Fibroblast of upper back skin (primary cell): ENCODE measurements at places on chromosomes 11 and 22.
A peak's percentile ranks its signal among the peaks of the same experiment; 100 is the strongest.

DNA sequence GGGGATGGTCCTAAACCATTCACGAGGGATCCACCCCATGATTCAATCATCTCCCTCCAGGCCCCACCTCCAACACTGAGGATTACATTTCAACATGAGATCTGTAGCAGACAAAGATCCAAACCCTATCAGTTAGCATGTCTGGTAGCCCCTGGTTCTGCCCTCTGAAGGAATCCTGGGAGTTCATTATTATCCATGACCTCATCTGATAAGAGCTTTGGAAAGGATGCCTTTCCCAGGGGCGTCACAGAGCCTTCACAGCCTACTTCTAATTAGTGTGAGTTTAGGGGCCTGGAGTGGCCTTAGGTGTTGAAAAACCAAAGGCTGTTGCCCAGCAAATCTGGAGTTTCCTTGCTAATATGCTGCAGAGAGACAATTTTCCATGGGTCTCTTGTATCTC is 8.6 kb upstream of the EIF3M start:
- no peak for DNase-seq

GRCh38 chr11:35105319-35106079 is 33.5 kb upstream of the CD44 start:
- DNase-seq = no peak

GRCh38 chr11:46948378-46949131 is 12.0 kb downstream of the CSTPP1 start:
- DNase-seq = peak; percentile 72

DNA sequence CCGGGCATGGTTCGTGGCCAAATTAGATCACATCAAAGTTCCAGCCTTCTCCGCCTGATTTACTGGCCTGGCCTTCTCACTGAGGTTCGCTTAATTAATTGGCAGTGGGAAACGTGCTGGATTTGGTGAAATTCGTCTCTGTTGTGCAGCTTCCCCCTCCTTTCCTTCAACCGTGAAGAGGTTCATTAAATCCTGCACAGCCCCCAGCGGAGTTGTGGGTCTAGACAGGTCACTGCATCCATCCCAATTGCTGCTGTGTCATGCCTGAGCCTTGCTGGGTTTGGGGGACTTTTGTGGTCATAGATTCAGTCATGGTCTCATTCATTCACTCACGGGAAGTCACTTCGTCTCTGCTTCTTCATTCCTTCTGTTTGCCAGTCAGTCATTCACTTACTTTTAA is 90.0 kb downstream of the INSC start:
- no peak for DNase-seq

DNA sequence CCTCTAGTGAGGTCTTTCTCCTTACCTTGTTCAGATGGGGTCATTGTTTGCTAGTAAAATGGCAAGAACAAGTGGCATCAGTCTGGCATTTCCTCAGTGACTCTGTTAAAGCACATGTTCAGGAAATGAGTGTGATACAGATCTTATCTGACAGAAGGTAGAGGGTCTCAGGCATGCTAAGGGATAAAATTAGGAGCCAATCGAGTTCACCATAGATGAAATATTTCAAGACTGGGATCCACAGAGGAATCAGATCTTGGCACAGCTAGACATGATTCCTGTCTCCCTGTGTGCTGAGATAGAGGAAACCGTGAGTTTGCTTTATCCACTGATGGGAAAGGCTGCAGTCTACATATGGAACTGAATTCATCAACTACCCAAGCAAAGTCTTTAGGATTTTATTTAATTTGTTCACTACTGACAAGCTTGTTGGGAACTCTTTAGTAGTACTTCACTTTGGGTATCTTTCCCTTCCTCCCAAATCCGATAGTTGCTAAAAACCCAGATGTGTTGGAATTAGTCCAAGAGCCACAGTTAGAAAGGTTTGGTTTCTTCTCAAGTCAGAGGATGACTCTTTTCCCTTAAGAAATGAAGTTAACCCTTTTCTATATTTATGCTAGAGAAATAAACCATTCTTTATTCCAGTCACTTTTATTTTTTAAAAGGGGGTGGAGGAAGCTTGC is 18.4 kb downstream of the FAM118B start:
- peak; percentile 60 for DNase-seq

DNA sequence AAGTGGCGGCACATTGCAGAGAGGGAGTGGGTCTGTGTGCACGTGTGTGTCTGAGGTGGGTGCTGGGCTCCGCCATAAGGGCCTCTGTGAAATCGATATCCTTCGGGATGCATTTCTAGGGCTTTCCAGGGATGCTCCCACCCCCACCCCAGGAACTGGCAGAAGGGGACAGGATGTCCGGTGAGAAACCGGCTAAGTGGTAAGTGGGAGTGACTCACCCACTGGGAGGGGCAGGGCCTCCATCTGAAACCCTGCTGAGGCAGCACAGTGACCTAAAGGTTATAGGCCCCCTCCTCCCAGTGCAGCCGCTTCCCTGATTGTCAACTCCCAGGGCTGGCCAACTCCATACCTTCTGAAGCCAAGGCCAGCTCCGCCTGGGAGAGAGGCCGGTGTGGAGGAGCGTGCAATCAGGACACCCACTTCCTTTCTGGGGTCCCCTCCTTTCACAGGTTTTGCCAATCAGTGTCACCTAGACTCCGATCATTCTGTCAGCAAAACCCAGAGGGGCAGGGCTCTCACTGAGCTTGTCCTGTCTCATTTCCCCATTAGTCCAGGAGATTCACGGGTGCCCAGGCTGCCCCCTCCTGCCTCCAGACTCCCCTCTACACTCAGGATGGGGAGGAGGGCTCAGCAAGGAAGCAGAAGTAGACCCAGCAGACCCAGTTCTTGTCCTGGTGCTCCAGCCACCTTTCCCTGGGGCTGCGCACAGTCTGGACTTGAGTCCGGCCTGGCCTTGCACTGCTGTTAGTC is 44.5 kb downstream of the NECTIN1 start:
- peak; percentile 71 for DNase-seq

DNA sequence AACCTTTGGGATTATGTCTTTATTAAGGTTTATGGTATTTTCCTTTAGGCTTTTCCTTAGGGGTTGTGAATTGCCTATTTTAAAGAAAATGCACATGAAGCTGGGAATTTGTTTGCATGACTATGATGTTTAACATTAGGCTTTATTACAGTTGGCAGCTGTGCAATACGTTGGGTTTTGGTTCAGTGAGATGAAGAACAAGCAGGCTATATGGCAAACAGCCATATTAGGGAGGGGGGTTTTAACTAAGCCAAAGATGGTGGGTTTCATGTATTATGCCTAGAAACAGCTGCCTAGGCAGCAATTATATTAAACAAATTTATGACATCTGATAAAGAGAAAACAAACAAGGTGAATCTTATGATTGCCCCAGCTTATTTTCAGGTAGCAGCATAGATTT is 880.8 kb downstream of the FAM181B start:
- DNase-seq = no peak

DNA sequence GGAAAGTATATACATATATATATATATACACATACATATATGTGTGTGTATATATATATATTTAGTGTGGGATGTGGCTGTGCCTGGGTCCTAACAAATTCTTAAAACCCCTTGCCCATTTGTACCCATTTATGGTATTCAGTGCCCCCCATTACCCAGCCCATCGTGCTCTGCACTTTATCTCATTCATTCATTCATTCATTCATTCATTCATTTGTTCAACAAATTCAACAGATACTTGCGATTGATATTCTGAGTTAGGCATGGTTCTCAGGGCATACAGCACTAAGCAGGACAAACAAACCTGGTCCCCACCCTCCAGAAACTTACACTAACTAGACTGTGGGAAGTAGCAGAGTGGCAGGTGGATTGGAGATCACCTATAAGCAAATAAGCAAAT is 56.6 kb upstream of the LMO2 start:
- no peak for DNase-seq

- peak; percentile 72 for DNase-seq
Measured at GRCh38 chr11:96424693-96425092, 34.9 kb downstream of the JRKL start.

- DNase-seq = no peak
Measured at GRCh38 chr11:126079621-126080124, 17.0 kb upstream of the CDON start.

- peak; percentile 5 for DNase-seq
Measured at GRCh38 chr11:100942016-100942415, 187.6 kb downstream of the PGR start.

DNA sequence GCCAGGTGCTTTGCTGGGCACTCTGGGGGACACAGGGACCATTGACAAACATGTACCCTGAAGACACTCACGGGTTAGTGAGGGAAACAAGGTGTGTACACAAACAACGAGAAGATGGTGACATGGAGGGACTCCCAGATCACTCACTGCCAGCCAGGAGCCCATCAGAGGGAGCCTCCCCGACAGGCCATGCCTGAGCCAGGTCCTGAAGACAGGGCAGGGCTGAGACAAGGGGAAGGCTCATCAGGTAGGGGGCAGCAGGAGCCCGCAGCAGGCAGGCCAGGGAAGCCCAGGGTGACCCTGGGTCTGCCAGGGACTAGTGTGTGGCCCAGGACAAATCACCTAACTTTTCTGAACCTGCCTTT is 127.9 kb downstream of the BUD13 start:
- DNase-seq = no peak

GRCh38 chr11:101555366-101555765 is 28.4 kb downstream of the TRPC6 start:
- peak; percentile 70 for DNase-seq

GRCh38 chr11:57466680-57467079 is 6.4 kb downstream of the RTN4RL2 start:
- DNase-seq = no peak

DNA sequence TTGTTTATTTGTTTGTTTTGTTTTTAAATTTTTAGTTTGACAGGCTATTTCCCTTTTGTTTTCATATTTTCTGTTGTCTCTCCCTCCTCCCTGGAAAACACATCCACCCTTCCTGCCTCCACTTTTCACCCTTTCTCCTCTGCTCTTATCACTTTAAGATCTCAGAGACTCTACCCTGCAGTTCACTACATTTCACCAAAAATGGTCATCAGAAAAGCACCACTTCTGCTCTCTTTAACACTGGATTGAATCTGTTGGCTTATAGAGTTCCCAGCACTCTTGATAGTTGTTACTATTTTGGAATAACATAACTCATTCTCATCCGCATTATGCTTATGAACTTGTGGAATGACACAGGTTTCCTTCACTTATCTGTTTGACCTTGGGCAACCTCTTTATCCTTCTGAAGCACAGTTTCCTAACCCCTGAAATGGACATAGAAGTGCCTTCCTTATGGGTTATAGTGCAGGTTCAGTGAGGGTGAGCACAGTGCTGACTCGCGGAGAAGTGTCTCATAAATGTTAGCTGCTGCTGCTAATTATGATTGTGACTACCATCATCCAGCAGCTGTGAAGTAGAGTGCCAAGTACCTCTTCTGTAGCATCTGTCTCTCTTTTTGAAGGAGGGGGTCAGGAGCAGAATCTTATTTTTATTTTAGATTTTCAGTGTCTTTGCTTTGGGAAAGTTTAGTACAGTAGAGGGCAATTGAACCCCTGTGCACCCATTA is 15.0 kb downstream of the TEAD1 start:
- DNase-seq = no peak

GRCh38 chr11:34915136-34916014 is 804 bp downstream of the APIP start:
- peak; percentile 16 for DNase-seq

DNA sequence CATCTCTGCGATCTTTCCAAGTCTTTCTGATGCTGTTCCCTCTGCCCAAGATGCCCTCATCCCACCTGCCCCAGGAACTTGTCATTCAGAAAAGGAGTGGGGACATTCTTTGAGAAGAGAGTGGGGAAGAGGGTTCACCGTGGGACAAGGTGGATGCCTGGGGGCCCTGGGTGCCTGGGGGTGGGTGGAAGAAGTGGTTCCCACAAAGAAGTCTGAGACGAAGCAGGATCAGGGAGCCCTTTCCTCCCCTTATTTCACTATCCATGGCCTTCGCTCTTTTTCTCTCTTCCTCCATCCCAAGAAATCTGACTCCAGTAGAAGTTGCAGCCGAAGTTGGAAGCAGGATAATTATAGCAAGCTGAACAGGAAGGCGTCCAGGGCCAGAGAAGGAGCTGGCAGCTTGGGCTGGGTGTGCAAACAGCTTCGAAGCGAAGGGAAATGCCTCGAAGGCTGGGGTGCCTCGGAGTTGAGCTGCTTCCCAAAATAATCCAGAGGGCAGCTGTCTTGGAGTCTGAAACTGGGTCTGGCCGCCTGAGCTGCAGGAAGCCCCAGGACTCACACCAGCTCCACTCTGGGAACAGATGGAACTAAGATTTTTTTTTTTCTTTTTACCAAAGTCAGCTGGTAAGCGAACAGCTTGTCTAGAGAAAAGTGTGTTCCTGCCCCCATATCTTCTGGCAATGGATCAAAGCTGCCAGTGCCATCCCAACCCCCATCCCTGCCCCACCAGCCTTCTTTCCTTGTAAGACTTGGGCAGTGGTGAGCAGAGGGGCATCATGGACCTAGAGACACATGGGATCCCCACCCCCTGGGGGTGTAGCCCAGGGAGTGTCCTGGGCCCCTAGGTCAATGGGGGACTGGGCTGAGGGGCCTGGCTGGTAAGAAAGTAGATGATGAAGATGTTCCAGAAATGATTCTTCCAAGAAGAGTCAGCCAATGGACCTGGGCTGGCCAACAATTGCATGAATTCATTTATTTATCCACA is 31.5 kb downstream of the PARVG start:
- DNase-seq = peak; percentile 41
